ENCODE measurements at places on chromosomes 4 and X. TPM values are rescaled to one million over a fixed set of nuclear protein-coding genes. Genes with fewer than 3 reads are reported as not detected.

The TMEM33 gene
- 36.4 TPM for total RNA-seq

The CC2D2A gene
- 0.27 TPM for total RNA-seq

DNA sequence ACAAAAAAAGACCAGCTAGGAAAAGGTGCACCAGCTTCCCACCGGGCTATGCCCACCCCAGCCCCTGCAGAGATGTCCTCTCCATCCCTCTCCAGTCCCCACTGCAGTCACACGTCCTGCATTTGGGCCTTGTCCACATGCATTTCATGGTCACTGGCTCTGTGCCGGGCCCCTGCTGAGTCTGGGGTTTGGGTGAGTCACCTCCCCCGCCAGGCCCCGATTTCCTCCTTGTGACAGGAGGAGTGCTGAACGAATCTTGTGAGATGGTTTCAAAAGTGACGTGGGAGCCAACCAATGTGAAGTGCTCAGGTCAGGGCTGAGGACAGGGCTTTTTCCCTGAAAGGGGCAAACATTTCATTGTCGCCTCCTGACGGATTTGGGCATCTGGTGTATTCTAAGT lies 7.1 kb downstream of the CPZ start:
- no peak for DNase-seq

GRCh38 chrX:134622813-134623185 lies 35.5 kb downstream of the PLAC1 start:
- no peak for DNase-seq

The PCYT1B gene
- total RNA-seq = 14.3 TPM

DNA sequence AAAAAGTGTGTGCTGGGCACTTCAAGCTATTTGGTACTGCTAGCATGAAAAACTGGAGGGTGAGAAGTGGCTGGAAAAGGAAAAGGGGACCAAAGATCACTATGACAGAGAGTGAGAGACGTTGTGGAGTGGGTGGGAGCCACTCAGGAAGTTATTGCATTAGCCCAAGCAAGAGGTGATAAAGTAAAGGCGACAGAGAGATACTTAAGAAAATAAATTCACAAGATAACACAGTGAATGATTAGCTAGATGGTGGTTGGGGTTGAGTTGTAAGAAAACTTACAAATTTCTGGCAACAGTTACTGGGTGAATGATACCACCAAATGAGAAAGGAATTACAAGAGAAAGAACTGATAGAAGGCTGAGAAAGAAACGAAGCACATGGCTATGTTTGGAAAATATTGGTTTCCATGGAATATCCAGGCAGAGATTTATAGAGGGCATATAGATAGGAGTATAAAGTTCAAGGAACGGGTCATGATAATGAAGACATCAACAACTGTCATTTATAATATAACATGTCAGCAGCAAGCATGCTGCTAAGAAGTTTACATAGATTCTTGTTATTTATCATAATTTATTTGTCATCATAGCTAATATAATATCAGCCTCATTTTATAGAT lies 60.7 kb downstream of the CASK start:
- no peak for DNase-seq

GRCh38 chrX:154396973-154397887 lies 947 bp upstream of the RPL10 start:
- peak; percentile 61 for DNase-seq

DNA sequence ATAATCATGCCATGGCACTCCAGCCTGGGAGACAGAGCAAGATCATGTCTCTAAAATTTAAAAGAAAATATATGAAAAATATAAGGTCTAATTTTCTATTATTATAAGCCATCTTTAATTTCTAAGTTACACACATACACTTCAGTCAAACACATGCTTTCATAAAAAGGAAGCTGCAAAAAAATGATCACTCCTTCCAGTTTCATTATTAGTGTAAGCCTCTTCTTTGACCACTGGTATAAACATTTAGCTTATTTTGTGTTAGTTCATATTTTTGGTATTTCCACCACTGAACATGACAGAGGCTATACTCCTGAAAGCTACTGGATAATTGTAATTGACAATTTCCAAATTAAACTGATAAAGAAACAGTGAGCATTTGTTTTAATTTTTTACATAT lies 163.3 kb upstream of the USP38 start:
- DNase-seq = no peak

DNA sequence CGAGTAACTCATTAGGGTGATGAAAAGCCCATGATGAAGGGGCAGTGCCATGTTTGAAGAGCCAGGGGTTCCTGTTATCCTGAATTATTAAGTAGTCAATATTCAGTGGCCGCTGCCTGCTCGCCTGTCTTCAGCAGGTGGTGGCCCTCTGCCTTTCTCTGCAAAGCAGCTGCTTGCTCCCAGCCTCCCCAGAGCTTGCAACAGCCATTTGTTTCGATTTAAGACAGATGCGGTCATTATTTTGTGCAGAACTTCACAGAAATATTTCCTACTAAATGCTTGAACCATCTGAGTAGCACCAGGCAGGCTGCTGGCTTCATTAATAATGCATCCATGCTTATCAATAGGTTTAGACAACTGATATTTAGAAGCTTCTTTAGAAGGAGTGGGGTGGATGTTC lies 104.3 kb upstream of the TTC29 start:
- DNase-seq = no peak

DNA sequence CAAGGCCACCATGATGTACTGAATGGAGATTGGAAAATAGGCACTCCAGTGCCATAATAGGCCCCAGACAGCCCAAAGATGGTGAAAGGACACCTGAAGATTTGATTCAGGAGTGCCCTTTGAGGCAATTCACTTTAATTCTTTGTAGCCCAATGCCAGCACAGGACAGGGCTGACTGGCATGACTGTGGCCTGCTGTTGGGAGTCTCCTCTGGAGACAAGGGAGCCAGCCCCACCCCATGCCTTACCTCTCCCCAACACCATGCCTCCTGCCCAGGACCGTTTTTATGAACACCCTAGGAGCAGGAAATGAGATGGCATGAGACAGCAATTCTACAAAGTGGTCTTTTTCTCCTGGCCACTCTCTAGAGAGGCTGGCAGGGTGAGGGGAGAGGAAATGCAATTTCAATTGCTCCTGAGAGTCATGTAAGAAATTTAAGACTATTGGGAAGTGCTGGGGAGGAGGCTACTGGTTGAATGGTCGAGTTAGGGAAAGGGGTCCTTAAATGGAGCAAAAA lies 94.2 kb upstream of the MAMLD1 start:
- DNase-seq = peak; percentile 49

The UGT2B17 gene
- total RNA-seq = not detected

- DNase-seq = no peak
Measured at GRCh38 chr4:151263455-151263854, 13.5 kb upstream of the PRSS48 start.

The TEX13B gene
- total RNA-seq = not detected

DNA sequence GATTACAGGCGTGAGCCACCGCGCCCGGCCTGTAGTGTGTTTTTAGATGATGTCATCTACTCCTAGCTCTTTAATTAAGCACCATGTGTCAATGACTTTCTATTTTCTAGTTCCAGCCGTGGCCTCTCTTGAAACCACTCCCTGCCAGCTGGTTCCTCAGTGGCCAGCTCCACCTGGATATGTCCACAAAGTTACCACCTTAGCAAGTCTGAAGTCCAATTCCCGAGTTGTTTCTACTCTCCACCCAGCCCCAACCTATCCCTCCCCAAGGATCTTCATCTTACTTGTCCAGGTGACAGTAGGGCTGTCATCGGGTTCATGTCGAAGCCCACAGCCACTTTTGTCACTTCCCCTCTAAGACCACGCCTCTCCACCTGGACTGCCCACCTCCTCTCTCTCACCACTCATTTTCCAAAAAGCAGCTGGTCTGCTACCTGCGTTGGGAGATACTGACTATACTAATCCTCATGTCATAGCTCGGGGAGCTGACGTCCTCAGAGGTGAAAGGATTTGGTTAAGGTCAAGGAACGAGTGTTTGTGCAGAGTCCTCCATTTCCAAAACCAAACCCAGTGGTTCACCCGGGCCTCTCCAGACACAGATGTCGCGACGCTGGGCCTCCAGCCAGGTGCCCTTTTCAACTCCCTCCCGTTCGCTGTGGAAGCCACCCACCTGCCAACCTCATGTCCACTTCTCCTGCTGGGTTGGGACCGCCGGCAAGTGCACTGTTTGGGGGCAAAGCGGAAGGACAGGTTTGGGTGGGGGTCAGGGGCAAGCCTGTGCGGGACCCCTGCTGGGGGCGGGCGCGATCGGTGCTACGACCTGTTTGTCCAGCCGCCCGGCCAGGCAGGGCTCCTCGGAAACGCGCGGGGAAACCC lies 704 bp downstream of the FAM3A start:
- DNase-seq = peak; percentile 34

DNA sequence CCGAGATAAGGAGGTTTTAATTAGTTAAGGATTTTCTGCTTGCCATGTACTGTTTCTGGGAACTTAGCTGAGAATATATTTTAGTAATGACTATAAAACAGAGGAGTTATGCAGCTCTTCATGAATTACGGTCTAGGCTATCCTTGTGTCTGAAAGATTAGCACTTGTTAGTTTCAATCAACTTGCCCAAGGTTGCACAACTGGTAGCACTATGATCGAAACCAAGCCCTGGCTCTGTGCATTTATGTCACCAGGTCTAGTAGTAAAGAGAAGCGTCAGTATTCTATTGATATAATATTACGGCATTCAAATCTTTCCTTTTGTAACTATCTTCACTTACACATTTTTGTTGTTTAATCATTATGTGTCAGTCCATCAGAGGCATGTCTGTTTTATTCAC lies 176.0 kb downstream of the TLL1 start:
- no peak for DNase-seq

- no peak for DNase-seq
Measured at GRCh38 chr4:165787516-165788274, 85.3 kb upstream of the TLL1 start.

DNA sequence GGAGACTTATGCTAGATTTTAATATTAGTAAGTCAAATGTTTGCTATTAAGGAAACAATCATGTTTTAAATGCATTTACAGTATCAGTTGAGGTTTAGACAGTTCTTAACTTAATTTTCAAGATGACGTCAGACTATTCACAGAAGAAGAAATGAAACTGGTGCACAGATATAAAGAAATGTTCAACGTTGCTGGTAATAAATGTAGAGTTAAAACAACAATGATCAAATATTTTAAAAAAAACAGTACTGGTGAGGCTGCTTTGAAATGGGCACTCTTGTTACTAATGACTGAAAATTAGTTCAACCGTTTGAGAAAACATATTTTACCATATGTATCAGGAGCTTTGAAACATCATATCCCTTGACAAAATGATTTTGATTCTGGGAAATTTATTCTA lies 44.2 kb downstream of the ABHD18 start:
- DNase-seq = no peak

DNA sequence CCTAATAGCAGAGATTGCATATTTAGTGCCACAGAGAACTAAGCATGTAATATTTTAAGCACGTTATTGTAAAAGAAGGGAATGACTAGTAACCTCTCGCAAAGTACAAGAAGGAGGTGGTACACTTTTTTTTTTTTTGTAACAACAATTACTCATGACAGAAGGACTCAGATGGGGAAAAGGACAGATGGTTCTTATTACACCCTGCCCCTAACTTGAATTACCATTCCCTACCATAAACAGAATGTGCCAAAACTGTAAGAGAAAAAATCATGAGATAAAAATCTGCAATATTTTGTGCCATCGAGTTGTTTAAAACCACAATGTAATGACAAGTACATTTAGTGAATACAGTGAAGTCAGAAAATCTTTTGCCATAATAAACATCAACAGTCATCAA lies 33.0 kb upstream of the RAPGEF2 start:
- DNase-seq = no peak

The TMEM185A gene
- 26.9 TPM for total RNA-seq

DNA sequence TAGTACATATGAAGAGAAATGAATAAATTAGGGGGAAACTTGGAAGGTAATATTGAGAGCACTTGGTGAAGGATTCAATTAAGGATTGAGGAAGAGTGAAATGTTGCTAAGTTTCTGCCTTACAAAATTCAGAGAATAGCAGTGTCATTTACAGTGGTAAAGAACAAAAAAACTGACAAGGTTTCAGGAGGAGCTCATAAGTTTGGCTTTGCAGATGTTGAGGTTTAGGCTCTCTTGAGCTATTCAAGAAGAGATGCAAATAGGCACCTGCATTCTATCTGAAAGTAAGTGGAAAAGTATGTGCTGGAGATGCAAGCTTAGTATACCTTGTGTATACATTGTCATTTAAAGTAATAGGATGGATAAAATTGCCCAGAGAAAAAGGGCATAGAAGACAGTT lies 22.3 kb upstream of the EMCN start:
- no peak for DNase-seq

The RAB40AL gene
- total RNA-seq = 1.3 TPM

The FGFBP2 gene
- 1.6 TPM for total RNA-seq

GRCh38 chr4:53151489-53151788 lies 214.4 kb downstream of the SCFD2 start:
- DNase-seq = no peak

The SPANXN4 gene
- total RNA-seq = not detected

DNA sequence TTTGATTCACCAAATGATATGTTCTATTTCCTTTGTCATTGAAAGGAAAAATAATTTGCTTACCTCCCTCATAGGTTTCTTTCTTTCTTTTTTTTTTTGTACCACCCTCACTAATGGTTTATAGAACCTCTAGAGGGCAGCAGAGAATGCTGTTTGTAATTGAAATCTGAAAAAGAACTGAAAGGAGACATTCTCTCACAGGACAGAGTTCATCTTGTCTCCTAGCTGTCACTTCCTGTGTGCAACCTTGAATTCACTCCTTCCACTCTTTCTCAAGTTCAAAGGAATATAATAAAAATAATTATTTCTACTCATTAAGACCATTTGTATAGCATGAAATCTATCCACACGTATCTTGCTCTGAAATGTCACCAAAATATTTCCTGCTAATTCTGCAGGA lies 51.0 kb downstream of the GUCY1B1 start:
- DNase-seq = peak; percentile 56

The FAM236B gene
- total RNA-seq = not detected

The FAAH2 gene
- total RNA-seq = 0.81 TPM

- no peak for DNase-seq
Measured at GRCh38 chr4:96525898-96526297, 686.0 kb downstream of the PDHA2 start.

- DNase-seq = no peak
Measured at GRCh38 chrX:133151336-133151735, 54.4 kb upstream of the USP26 start.

- no peak for DNase-seq
Measured at GRCh38 chrX:29948653-29949052, 266.7 kb upstream of the MAGEB2 start.

- DNase-seq = no peak
Measured at GRCh38 chrX:26262121-26262523, 46.2 kb downstream of the MAGEB5 start.

The PPARGC1A gene
- total RNA-seq = not detected

DNA sequence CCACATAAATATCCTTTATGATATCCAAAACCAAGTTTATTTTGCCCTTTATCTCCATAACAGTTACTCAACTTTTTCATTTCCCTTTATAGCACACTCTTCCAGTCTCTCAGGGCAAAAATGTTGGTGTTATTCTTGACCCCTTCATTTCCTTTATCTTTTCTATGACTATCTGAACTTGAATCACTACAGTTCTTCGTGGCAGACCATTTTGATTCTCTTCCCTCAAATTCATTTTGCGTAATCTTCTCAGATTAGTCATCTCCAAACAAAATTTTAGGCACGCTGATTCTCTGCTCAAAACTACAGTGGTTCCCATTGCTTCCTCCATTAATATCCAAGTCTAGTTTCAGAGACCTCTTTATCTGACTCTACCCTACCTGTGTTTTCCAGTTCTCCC lies 26.1 kb downstream of the RUFY3 start:
- no peak for DNase-seq

Measured in hematopoietic multipotent progenitor cell (in vitro differentiated cells).